SW480 (cell line): ENCODE measurements at places on chromosomes 12 and 14.

GRCh38 chr14:45181329-45181728 is 45.6 kb downstream of the FANCM start:
- no peak for DNase-seq

GRCh38 chr12:109927622-109928021 is 27.5 kb downstream of the TCHP start:
- DNase-seq, result peak; percentile 13

DNA sequence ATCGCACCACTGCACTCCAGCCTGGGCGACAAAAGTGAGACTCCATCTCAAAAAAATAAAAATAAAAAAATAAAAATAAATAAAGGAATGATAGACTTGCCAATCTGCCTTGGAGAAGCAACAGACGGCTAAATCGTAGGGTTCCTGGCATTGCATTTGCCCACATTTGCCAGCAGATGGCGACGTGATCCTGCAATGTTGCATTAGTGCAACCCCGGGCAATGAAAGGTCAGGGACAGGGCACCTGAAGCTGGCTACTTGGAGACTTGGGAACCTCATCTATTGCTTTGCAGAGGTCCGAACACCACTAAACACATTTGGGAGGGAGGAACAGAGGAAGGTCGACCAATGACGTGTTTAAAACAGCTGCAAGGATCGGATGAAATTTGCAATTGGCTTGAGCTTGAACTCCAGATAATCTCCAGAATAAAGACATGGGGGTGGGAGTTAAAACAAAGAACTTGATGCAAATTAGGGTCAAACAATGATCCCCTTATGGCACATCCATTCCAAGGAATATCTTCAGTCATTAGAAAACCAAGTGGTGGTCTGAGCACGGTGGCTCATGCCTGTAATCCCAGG is 34.6 kb downstream of the SPRING1 start:
- peak; percentile 50 for DNase-seq

GRCh38 chr12:38912116-38912515 is 6.7 kb upstream of the CPNE8 start:
- no peak for DNase-seq

DNA sequence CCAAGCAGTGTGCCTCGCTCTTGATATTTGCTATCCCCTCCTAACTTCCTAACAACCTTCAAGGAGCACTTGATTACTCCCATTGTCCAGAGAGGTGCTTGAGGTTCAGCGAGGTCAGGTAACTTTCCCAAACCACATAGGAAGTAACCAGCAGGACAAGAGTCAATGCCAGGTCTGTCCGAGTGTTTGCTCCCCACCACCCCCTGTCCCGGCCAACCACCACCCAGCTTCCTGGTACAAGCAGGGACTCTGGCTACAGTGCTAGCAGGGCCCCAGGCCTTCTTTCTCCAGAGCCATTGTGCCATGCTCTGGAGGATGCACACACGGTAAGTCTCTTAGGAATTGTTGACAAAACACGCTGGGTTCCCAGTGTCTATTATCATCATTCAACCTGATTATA is 49.2 kb downstream of the SYNE3 start:
- DNase-seq, result no peak

DNA sequence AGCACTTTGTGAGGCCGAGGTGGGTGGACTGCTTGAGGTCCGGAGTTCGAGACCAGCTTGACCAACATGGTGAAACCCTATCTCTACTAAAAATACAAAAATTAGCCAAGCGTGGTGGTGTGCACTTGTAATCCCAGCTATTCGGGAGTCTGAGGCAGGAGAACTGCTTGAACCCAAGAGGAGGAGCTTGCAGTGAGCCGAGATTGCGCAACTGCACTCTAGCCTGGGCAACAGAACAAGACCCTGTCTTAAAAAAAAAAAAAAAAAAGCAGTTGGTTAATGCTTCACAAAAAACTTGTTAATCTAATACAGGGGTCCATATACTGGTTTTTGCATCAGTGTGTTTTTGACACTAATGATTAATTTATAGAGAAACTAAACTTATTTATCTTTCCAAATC is 18.5 kb upstream of the SLC7A8 start:
- no peak for DNase-seq

- DNase-seq, result peak; percentile 41
These were observed 11.2 kb upstream of the FKBP11 start for GRCh38 chr12:48936379-48936979.

GRCh38 chr14:56664811-56665421 is 85.3 kb downstream of the TMEM260 start:
- no peak for DNase-seq

DNA sequence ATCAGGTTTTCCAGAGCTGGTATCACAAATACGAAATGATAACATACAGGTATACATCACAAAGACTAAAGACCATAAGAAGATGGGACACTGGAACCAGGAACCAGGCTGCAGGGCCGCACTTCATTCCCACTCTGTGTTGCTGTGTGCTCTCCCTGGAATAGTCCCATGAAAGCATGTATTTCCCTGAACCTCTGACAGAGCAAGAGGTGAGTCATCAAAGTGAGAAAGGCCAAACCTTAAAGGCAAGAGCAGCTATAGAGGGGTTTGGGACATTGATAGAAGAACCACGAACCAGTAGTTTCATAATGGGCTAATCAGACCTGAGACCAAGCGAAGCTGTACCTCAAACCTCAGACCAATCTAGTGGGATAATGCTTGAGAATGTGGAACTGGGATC is 283.0 kb upstream of the PRKD1 start:
- peak; percentile 11 for DNase-seq

DNA sequence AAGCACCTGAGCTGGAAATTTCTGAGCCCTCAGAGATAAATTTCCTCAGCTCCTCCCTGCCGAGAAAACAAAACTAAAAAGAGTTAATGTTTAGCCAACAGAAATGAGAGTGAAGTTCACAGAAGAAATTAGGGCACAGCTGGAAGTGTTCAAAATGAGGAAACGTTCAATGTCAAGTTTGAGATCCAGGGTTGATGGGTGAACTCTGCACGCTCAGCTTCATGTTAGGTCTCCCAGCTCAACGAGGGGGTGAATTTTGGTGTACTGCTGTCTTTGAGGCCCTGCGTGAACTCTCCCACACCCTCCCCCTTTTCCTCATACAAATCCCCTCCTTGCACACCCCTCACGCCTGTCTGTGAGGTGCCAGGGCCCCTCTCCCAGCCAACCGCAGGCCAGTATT is 13.3 kb upstream of the OAS3 start:
- DNase-seq, result no peak

- no peak for DNase-seq
These were observed 792.5 kb downstream of the DIO2 start for GRCh38 chr14:79418649-79419415.

DNA sequence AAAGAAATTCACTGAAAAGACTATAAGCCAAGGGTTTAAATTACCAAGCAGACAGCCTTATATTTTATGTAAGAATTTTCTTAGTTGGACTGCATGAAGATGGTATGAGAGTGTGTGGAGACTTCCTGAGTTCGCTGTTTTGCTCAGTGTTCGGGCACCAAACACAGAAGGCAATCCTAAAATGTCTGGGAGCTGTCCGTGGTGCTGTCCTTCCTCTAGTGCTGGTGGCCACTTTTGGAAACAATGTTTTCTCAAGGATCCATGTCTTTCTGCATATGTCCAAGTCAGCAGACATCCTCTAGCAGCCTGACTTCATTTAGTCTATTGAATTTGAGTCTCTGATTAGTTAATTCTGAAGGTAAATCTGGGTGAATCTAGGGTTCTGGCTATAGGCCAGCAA is 135.8 kb downstream of the SLC8A3 start:
- no peak for DNase-seq

DNA sequence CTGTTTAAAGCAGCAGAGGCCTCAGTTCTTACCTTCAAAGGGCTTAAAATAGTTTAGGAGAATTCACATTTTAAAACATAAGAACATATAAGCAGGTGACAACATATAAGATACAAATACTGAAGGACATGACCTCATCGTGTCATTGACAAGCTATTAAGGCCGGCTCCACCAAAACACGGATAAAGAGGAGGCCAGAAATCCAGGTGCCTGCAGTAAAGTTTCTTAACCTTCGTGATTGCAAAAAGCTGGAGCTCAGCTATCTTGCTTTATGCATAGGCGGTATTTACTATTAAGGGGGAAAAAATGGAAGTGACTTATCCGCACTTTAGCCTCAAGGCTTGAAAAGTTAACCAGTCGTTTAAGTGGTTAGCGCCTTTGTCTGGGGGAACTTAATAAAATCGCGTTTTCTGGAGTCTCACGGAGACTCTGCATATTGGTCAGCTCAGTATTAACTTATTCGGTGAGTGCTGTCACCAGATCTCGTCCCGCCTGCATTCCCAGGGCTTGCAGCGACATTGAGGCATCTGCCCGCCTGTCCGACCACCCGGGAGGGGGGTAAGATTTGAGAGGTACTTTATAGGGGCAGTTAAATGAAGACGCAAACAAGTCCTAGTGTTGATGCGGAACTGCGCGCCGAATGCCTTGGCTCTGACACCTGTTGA is 1.1 kb upstream of the SP1 start:
- peak; percentile 35 for DNase-seq

DNA sequence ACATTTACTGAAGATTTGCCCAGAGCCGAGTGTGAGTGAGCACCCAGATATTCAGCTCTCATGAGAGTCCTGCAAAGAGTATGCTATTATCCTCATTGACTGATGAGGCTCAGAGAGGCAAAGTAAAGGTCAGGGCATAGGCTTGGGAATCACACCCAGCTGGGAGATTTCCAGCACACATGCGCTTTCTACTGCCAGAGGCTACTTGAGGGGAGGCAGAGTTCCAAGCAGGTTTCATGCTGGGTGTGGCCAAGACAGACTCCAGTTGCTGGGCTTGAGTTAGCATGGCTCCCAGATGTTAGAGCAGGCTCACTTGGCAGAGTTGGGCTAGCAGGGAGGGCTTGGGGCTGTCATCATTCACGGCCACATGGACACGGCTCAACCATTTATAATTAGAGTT is 14.4 kb upstream of the FAM181A start:
- no peak for DNase-seq

GRCh38 chr14:49879646-49880204 is 13.2 kb upstream of the ARF6 start:
- peak; percentile 72 for DNase-seq

DNA sequence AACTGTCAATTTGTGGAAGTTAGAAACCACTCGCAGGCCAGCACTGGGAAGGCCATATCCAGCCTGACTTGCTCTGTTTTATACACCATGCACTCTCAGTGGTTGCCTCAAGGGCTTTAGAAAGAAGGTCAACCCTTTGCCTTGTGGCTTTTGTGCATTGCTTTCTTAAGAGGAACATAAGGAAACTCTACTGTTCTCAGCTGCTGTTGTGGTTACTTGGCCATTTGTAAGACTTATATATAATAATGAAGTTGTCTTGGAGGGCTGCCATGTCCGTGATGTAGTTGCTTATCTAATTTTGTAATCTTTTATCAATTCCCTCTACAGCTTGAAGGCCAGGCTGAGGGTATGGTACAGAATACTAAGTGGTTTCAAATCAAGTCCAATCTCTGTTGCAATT is 637.8 kb downstream of the DIO2 start:
- no peak for DNase-seq

- DNase-seq, result no peak
These were observed 30.0 kb upstream of the WSCD2 start for GRCh38 chr12:108099073-108099472.

GRCh38 chr12:115404761-115405470 is 720.9 kb upstream of the TBX3 start:
- DNase-seq, result no peak

DNA sequence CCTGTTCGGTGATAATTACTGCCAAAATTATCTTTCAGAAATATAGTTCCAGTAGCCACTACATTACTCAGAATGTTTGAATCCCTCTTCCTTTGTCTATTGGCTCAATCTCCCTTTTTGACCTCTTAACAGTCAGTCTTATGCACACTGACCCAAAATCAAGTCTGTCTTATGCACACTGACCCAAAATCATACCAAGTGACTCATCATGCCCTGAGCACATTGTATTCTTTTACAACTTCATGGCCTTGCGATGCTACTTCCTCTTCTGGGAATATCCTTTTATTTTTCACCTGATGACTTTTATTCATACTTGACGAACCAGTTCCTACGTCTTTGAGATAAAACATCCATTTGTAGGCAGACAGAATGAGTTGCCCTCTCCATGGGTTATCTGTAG is 182.3 kb downstream of the NPAS3 start:
- no peak for DNase-seq

DNA sequence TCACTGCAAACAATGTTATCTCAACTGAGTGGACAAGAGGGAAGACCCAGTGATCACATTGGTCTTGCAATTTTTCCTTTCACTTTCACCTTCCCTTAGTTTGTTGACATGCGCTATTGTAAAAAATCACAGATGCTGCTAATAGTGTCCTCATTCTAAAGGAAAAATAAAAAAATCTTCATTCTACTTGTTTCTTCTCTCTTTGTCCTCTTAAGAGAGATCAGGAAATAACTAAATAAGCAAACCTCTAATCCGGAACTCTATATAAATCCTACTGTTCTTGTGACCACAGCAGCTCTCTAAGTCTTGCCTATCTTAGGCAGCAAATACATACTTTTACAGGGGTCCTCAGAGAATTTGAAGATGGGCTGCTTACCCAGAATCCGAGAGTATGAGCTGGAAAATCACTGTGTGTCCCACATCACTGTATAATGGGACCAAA is 257.7 kb downstream of the NAV3 start:
- no peak for DNase-seq

DNA sequence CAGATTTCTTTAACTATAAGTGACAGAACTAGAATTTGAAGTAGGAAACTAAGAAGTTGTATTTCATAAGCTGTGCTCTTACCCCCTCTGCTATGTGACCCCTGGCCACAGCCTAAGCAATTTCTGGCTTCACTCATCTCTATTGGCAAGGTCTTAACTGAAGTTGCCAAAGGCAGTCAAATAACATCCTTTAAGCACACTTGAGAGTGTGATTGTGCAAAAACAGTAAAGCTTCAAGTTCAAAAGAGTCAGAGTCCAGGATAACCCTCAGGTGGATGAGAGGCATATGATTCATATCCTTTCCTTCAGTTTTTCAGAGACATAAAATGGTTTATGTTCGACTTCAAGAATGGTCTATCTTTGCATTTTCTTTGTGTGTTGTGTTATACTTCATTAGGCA is 45.2 kb downstream of the GRIP1 start:
- DNase-seq, result no peak
